ENCODE measurements at places on chromosomes 7 and 10.
A peak's percentile ranks its signal among the peaks of the same experiment; 100 is the strongest.

DNA sequence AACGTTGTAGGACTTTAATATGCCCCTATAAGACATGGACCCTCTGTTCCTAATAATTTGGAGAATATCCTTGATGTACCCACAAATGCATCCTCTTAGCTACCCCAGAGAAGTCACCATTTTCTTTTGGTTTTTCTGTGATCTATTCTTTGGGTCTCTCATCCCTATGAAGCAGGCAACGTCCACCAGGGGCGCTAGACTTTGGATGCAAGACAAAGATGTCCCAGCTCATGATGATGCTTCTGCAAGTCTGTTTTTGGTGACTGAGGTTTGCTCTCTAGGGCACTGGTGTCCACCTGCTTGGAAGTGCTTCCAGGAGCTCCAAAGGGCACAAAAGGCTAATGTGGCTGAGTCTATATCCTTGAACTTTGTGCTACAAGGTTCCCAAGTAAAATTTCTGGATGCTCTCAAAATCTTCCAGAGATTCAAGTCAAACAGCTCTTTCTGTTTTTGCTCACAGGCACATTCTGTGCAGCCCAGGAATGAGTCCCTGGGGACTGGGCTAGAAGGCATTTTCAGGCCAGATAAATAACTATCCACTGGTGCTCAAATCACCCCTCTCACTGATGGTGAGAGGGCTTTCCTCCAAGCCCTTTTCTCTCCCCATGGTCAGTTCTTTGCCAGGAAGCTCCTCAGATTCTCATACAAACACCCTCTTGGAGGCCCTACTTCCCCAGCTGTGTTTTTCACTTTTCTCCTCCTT lies 166.4 kb downstream of the C7orf25 start:
- DNase-seq, result peak; percentile 18

- DNase-seq, result peak; percentile 60
These were observed at the start of gene GJC3 for GRCh38 chr7:99928994-99929729. TSS of gene GJC3 (minus strand) at chr7:99929620. CDS start at chr7:99929620, 0 bp downstream.

GRCh38 chr10:37972396-37972795 lies 4.1 kb downstream of the ZNF25 start:
- DNase-seq, result no peak

- peak; percentile 84 for DNase-seq
These were observed 36.1 kb upstream of the CCNY start for GRCh38 chr10:35300063-35300699.

DNA sequence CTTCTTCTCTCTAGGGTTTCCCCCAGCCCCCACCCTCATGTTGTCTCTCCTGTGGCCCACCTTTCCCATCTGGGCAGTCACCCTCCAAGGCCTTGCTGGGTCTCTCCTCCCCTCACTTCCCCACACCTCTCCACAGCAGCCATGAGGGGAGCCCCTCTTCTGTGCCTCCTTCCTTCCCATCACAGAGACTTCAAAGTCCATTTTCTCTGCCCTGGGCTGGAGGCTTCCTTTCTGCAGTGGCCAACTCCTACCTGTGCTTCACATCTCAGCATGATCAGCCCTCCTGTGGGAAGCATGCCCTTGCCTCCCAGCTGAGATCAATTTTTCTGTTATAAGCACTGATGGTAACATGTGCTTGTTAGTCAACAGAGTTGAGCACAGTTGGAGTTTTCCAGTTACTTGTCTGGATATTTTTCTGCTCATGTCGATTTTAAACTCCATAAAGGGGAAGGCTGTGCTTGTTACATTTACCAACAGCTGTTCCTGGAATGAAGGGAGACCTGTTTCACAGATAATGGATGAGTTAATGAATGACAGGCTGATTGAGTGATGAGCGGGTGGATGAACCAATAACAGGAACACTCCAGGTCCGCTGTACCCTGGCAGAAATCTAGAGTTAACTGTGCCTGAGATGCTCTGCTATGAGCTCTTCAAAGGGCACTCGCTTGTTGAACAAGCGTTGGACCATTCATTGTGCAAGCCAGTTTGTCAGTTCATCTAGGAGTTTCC lies 71.4 kb upstream of the PRSS58 start:
- DNase-seq, result no peak

DNA sequence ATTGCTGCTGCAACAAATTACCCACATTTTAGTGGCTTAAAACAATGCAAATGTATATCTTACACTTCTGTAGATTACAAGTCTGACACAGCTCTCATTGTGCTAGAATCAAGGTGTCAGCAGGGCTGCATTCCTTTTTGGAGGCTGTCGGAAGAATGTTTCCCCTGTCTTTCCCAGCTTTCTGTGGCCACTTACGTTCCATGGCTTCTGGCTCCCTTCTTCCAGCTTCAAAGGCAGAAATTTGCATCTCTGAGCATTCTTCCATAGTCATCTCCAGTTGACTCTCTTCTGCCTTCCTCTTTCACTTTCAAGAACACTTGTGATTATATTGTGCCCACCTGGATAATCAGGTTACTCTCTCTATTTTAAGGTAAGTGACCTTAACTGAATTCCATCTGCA lies 125.3 kb downstream of the GPR158 start:
- no peak for DNase-seq

- DNase-seq, result no peak
These were observed 56.3 kb downstream of the CAMK1D start for GRCh38 chr10:12405342-12406320.

DNA sequence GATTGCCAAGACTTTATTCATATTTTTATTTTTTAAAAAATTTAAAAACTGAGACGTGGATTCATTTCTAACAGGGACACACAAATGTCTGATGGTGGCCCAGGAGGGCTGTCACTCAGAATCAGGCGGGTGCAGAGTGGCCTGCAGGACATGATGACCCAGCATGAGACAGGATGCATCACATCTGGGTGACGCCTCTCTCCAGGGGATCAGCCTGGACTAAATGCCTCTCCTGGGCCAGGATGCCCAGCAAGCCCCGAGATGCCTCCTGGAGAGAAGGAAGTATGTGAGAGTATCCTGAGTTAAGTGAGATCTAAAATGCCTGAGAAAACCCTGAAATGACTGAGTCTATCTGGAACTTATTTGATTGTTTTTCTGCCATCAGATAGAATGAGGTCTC lies 16.9 kb upstream of the MTURN start:
- no peak for DNase-seq

DNA sequence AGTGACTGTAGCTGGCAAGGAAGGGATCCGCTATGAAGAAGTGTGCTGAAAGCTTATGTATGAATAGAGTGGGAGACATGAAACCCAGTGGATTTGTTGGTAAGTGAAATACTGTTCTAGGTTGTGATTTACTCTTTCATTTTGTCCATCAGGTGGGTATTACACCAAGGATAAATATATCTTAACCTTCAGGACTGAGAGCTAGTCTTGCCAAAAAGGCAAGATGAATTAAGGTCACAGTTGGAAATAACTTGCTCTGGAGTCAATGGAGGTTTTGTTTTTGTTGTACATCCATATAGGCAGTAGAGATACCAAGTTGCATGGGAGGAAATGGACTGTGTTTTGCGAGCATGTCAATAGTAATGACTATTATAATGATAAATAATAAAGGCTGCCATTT lies 190.6 kb downstream of the TMEM178B start:
- no peak for DNase-seq

- no peak for DNase-seq
These were observed 62.6 kb downstream of the IKZF1 start for GRCh38 chr7:50367100-50367499.

GRCh38 chr10:94205396-94205831 lies 157.3 kb downstream of the NOC3L start:
- DNase-seq, result peak; percentile 44

Measured in AG10803 (cell line).